ENCODE measurements at places on chromosomes 13 and 19.

DNA sequence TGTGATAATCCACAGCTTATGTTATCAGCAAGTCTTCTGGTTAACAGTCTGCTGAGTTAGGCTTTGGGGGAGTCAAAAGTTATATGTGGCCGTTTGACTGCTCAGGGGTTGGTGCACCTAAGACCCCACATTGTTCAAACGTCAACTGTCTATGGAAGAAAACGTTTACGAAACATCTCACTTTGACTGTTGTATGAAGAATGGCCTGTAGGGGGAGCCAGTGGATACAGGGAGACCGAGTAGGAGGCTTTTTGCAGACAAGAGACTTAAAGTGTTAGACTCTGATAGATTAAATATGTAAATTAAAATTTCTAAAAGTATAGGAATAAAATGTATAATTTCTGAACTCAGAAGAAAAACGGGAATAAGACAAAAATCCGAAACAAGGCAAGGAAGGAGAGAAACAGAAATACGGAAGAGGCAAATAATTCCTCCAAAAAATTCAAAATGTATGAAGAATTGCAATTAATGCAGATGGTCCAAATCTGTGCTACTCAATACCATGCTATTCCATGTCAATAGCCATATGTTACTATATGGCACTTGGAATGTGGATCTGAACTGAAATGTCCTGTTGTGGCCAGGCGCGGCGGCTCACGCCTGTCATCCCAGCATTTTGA is 37.8 kb downstream of the TNFSF14 start:
- peak; percentile 92 for DNase-seq

GRCh38 chr13:75079226-75079625 is 402.7 kb downstream of the TBC1D4 start:
- no peak for DNase-seq

DNA sequence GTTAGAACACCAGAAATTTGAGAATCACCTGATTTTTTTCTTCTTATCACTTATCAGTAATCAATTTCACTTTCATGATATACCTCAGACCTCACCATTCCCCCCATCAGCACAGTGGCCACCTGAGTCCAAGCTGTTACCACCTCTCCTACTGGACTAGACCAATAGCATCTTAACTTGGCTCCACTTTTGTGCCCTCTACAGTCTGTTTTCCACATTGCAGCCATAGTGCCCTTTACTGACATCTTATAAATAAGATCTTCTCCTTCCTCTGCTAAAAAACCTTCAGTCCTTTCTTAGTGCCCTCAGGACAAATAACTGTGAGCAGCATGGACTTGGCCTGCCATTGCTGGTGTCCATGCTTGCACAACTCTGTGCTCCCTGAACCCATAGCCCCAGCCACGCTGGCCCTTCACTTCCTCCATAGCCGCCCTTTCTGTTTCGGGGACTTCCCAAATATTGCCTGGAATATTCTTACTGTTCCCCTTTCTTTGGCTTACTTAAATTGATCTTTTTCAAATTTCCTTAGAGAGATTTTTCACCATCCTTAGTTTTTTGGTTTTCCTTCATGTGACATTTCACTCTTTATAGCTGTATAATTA is 380.8 kb downstream of the LMO7 start:
- no peak for DNase-seq

GRCh38 chr19:38942471-38943181 is 11.9 kb downstream of the MRPS12 start:
- no peak for DNase-seq

GRCh38 chr19:21587117-21587461 is 81.7 kb downstream of the ZNF429 start:
- DNase-seq = no peak

All from activated gamma-delta T cell treated with Interleukin-2 at 50 U/mL for 16 hours (primary cell).